Hematopoietic multipotent progenitor cell treated with erythropoietin and hydrocortisone succinate and interleukin-3 and kit ligand, for 4 days (in vitro differentiated cells): ENCODE measurements at places on chromosomes 2 and 18.

DNA sequence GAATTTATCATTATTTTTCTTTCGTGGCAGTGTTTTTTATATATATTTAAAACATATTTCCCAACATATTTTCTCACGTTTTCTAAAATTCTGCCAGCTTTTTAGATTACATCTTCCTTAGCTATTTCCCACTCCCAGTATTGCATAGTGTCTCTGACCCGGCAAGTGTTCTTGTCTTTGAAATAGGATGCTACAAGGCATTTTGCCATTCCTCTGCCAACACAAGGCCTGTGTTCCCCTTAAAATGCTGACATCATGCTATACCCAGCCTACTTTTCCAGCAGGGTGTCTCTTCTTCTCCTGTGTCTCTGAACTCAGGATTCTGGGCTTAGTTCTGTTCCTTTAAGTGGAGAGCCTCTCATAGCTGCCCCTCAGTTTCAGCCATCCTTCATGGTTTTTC, 115.2 kb downstream of the DIS3L2 start:
- no peak for DNase-seq

DNA sequence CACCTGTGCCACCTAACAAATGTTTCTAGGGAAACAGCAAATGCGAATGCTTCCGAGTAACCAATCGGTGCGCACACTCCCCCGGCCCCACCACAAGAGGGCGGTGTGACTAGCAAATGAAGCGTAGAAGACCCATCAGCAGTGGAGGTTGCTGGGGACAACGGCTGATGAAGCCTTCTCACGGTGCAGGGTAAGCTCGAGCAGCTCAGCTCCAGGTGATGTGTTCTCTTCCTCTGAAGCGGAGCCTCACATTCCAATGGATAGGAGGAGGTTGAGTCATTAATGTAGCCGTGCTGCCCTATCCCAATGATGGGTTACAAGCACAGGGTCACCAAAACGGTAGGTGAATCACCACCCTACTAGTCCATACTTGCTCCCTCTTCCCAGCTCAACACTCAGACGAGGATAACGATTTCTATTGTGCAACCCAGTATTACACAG, 127.6 kb upstream of the TWIST2 start:
- peak; percentile 76 for DNase-seq

DNA sequence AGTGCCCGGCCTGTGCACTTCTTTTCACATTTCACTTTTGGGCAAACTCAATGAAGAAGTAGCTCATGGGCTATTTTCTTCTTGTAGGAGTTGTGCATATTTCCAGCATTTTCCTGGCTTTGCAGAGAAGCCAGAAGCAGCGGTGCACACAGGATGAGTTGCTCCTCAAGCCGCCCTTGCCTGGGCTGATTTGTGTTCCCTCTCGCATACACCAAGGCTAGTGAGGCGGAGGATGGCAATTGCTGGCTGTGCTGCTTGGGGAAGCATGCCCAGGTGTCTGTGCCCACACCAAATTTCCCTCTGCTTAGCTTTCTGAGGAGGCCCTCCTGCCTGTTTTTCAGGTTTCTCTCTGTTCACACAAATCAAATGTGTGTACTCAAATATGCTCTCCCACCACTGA, 85.4 kb upstream of the TMEM200C start:
- no peak for DNase-seq

DNA sequence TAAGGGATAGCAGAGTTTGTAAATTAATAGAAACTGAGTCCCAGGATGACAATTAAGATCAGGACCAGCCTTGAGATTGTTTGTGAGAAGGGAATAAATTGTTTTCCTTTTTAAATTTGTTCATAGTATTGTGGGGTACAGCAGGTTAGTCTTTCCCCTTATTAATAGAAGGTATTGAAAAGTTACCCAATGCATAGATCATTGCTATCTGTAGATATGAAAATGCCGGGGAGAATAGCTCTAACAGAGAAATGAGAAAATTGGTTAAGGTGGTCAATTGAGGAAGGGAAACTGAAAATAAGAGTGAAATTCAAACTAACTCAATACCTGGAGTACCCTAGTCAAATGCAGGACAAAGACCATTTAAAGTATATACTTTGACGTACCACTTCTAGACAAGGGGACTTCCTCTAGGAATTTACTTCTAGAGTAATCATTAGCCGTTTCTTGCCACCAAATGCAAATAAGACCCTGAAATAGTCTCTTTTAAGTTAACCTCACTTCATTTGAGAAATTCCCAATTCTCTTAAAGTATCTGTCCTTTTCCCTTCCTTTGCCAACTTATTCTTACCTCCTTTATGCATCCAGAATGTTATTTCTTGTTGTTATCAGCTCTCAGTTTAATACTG, 1224.4 kb upstream of the LRRTM1 start:
- no peak for DNase-seq

- DNase-seq, result no peak
Observed at GRCh38 chr18:56565046-56565445, 73.3 kb downstream of the TXNL1 start.

DNA sequence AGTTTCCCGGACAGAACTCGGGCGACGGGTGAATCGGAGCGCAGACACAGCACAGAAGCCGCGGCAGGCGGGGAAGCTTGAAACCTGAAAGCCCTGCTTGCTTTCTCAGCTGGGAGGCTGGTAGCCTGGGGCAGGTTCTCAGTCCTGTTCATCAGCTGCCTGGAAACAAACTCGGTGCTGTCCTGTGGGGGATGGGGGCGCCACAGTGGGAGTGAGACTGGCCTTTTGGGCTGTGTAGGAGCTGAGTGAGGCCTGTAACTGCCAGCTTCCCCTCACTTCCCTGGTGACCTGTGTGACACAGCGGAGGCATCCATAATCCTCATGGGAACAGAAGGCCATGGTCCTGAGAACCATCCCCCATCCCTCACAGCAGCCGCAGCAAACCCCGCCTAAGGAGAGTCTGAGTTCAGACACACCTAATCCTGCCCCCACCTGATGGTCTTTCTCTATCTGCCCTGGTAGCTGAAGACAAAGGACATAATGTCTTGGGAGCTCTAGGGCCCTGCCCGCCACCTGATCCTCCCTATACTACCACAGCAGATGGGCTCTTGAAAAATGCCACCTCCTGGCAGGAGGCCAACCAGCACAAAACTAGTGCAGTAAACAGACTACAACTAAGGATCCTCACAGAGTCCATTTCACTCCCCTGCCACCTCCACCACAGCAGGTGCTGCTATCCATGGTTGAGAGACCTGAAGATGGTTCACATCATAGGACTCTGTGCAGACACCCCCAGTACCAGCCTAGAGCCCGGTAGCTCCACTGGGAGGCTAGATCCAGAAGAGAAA, 52.7 kb upstream of the LDLRAD4 start:
- peak; percentile 27 for DNase-seq

DNA sequence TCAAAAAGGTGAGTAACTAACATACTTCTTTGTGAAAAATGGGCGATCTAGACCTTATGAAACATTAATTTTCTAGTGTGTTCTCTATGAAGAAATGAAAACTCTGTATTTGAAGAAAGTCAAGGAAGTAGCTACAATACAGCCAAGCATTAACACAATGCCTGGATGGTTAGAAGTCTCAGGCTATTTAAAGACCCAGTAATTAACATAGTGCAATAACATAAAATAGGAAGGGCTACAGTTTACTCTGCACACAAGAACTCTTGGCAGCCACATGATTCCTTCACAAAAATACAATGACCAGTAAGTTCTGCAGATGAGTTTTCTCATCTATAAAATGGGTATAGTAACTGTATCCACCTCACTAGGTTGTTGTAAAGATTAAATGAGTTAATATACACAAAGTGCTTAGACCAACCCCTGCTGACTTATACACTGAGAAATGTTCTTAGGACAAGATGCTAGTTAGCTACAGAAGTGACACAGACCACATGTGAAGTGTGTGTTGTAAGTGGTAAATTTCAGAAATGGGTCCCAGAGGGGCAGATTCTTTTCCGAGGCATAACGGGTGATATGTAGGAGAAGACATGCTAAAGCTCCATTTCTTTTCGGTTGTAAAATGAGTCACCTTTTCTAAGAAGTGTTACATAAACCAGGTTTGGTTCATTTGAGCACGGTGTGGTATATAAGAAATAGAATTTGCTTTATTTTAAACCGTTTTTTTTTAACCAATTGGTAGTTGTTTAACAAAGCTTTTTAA, 61.8 kb downstream of the CXCR4 start:
- DNase-seq, result no peak
